ENCODE measurements at places on chromosomes 2 and 18.

DNA sequence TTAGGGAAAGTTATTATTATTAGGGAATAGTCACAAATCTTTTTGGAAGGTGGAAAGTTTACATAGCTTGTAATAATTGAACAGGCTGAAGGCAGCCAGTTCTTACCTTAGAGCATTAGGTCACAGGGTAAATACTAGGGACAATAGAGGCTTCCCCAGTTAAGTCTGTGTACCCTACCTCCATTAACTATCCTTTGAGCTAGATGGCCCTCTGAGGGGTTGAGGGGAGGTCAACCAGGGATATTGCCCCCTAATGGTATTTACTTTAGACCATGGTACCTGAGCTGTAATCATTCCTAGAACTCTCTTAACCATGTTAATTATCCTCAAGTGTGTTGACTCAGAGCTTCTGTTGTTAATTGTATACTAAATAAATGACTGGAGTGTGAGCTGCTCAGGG, 120.5 kb upstream of the SCN7A start:
- no peak for DNase-seq

- DNase-seq: no peak
These were observed 213.4 kb downstream of the NEDD4L start for GRCh38 chr18:58257461-58257860.

- no peak for DNase-seq
These were observed 66.5 kb upstream of the SLC1A4 start for GRCh38 chr2:64922482-64923384.

DNA sequence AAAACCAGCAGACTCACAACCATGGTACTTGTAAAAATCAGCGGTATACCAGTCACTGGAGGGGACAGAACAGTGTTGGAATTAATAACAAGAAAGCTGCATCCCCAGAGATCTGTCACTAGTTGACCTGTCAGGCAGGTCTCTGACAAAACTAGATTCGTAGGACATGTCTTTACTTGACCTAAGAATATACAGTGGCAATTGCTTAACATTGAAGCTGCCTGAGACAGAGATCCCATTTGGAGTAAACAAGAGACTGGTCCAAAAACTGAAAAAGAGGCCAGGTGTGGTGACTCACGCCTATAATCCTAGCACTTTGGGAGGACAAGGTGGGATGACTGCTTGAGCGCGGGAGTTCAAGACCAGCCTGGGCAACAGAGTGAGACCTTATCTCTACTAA, 7.2 kb upstream of the SS18 start:
- no peak for DNase-seq

GRCh38 chr2:216956820-216957493, 97.1 kb upstream of the TNP1 start:
- DNase-seq: no peak

DNA sequence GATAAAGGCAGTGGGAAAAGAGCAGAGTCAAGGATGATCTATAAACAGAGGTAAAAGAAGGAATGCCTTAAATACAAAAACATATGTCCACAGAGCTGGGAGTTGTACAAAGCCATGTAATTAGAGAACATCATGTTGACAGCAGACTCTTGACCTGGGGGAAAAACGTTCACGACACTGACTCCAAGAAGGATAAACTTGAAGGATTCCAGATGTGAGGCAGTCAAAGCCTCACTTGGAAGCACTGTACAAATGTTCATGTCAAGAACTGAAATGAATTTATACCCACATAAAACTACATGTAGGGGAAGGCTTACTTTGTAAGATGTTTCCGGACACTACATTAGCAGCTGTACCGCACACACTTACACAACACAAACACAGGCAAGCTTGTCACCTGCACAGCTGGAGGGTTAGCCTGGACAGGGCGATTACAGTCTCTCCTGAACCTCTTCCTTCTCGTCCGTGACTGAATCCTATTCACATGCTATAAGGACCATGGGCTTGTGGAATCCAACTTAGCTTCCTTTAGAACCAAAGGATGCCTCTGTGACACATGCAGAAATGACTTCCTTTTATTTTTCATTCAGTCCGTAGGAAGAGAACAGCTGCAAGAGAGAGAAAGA, 88.6 kb downstream of the SH3YL1 start:
- no peak for DNase-seq

DNA sequence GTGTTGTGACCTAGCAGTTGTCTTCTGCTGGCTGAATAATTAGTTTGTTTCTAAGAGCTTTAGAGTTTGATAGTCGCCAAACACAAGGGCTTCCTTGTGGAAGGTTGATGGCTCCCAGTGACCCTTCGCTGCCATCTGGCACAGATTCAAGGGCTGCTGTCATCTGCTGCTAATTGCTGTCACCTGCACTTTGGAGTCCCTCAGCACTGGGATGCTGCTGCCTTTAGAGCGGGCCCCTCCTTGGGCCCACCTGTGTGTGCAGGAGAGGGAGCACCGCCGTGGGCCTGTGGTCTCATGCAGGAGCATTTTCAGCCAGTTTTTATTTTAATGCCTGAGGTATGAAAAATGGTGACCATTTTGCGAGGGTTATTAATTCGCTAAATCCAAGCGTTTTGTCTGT, 154.0 kb upstream of the NFATC1 start:
- DNase-seq: no peak

GRCh38 chr18:42548493-42548892, 567.0 kb downstream of the RIT2 start:
- no peak for DNase-seq

DNA sequence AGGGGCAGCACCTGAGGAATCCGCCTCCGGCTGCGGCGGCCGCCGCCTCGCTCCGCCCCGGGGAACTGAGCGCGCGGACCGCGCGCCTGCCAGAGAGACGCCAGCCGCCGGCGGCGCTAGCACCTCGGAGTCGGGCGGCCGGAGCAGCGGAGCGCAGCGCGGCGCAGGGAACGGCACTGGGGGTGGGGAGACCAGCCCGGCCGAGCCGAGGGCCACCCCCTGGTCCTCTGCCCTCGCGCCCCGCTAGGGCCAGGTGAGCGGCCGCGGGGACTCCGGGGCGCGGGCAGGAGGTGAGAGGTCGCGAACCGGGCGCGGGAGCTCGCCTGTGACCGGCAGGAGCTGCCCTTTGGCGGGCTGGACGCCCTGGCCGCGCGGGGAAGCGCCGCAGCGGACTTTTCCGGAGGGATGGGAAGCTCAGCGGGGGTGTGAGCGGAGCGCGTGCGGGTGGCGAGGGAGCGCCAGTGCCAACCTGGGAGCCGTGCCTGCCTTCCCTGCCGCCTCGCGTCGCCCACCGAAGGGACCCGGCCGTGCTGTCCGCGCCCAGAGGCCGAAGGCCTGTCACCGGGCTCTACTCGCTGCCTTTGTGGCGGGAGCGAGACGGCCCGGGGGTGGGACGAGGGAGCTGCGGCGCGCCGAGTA, at the start of gene GREB1L:
Gene GREB1L, plus strand, starts transcription at position 92 of the 639 bp plus-strand sequence. CDS start 141,287 bp downstream, outside the sequence.
- peak; percentile 51 for DNase-seq

DNA sequence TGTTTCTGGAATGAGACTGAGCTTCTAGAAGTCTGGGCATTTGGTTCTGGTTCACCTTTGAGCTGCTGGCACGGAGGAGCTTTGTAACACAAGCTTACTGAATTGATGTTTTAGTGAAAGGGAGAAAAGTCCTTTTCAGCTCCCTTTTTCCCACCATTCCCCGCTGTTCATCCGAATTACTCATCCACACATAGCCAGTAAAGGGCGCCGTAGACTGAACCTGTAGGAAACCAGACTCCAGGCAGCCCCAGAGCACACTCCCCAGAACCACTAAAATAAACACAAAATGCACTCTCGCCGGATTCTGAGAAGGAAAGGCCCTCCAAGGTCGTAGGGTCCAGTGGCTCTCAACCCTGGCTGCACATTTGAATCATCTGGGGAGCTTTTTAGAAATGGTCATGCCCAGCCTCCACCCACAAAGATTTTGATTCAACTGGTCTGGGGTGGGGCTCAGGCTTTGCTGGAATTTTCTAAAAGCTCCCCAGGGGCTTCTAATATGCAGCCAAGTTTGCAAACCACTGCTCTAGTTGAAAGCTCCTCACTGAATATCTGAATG, 29.6 kb downstream of the TCF7L1 start:
- no peak for DNase-seq

DNA sequence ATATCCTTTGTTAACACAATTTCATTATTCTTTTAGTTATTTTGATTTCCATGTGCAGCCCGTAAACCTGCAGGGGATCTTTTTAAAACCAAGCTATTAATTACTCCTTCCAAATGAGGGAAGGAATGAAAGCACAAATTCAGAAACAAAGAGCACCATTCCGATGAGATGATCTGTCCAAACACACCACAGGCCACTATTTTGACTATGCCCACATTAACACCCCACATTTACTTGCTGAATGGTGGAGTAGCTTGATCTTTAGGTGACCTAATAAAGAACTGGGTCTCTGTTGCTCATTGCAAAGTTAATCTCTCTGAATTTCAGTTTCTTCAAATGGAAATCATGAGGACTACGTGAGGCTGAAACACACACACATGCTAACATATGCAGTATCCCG, 218.0 kb downstream of the IRS1 start:
- DNase-seq: no peak

DNA sequence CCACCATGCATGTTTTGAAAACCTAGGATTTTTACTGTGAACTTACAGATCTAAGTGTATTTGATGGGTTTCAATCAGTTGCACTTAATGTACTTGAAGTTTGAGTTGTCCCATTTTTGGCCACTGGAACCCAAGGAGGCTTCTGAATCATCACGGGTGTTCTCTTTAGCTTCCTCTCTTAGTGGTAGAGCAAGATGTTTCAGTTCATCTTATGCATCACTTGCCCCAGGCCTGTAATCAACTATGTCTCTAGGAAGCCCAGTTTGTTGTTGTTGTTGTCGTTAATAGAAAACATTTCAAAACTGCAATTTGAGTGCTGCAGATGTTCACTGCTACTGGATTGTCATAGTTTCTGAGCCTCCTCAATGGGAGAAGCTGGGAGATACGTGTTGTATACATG, 97.0 kb downstream of the FHOD3 start:
- no peak for DNase-seq

GRCh38 chr2:231359441-231359840, 36.1 kb upstream of the B3GNT7 start:
- peak; percentile 34 for DNase-seq

- DNase-seq: no peak
These were observed 77.6 kb upstream of the NFU1 start for GRCh38 chr2:69514819-69515218.

- DNase-seq: no peak
These were observed 15.6 kb upstream of the WDR75 start for GRCh38 chr2:189425676-189426075.

GRCh38 chr2:168997794-168998193, 33.3 kb downstream of the ABCB11 start:
- no peak for DNase-seq

- no peak for DNase-seq
These were observed 110.4 kb upstream of the DYNAP start for GRCh38 chr18:54480616-54481015.

DNA sequence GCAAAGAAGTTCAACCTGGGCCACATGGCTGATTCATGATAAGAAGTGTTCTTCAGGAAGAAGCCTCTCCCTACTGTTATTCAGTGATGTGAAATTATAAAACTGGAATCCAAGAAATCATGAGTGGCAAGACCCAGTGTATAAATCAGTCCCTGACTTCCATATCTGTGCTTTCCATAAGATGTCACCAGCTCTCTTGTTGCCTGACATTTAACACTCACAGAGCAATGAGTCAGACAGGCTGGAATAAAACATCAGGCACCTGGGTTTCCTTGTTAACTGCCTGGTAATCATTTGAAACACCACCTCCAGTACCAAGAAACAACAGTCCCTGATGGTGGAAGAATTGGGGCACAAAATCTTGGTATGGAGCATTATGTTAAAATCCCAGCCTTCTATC, 76.1 kb downstream of the SCG2 start:
- no peak for DNase-seq

GRCh38 chr2:14297906-14298305, 334.6 kb upstream of the LRATD1 start:
- no peak for DNase-seq

DNA sequence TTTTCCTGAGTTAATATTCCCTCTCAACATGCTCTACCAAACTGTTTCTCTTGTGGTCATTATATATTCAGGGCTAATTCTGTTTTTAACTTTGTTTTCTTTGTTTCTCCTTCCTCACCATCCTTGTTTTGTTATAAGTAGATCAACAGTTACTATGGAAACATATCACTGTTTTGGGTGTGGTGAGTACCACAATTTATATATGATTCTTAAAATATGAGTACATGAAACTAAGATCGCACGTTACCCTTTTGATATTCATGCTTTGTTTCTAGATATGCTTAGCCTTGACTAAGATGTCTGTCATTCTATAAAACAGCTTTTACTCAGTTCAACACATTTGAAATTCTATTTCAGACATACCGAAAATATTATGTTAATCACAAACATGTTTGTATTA, 232.3 kb upstream of the ITGA4 start:
- DNase-seq: no peak

DNA sequence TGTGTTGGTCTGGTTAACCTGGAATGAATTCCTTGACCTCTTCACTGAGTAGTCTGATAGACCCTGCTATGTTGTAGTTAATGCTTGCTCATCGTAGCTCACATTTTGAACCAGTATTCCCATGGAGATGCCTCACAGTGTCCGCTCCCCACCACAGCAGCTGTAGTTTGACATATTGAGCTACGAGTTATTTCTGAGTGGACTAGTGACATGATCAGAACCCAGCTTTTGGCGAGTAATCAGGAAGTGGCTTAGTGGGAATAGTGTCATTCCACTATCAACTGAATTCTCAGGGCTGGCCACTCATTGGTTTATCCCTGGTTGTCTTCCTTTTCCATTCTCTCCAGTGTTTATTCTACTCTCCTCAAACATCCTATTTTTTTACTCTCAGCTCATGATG, 102.7 kb downstream of the MYO1B start:
- DNase-seq: no peak

- no peak for DNase-seq
These were observed 511.3 kb upstream of the FAM98A start for GRCh38 chr2:34110392-34110791.

GRCh38 chr2:17171446-17172049, 346.7 kb downstream of the RAD51AP2 start:
- DNase-seq: no peak

DNA sequence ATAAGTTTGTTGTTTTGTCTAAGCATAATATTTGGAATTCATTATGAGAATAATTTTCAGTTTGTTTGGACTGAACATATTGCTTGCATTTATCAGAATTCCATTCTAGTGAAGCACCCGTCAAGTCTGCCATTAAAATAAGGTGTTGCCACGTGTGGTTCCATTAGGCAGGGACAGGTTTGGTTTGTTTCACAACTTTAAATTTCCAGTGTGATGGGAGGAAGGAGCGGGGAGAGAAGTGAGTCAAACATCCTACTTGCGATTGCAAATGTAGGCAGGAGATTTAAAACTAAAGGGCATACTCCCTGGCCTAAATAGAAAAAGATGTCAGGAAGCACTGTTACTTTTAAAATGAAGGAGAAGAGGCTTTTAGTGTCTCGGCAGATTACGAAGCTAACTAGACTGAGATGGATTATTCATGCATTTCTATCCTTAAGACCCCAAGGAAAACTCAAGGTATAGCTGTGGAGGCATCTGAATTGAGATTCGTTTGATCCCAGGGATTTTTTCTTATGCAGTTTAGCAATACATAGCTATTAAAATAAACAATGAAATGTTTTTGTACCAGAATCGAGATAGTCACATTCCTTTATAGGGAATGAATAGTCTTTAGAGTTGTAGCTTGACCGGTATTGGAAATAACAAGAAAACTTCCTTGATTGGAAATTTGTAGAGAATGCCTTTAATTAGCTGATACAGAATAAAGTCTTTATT, 19.8 kb downstream of the GRHL1 start:
- DNase-seq: no peak

- DNase-seq: no peak
These were observed 292.8 kb downstream of the INSIG2 start for GRCh38 chr2:118380915-118381653.
